Natural killer cell treated with Interleukin-12 subunit alpha and Interleukin-12 subunit beta and Interleukin-15 and Interleukin-18, amount 100 ng/mL, for 72 hours (primary cell): ENCODE measurements at places on chromosomes 6 and 20. TPM values are rescaled to one million over a fixed set of nuclear protein-coding genes. Genes with fewer than 3 reads are reported as not detected.
A peak's percentile ranks its signal among the peaks of the same experiment; 100 is the strongest.

- H3K4me3 ChIP-seq = no peak overlapping the region
- no peaks in the 10 kb centered on the region for H3K4me1 ChIP-seq
- H3K27me3 ChIP-seq = peaks cover 11% of the 10 kb centered on the region
- no peaks in the 10 kb centered on the region for H3K36me3 ChIP-seq
- no peak overlapping the region for H3K27ac ChIP-seq
Observed at GRCh38 chr20:44690781-44691423, 24.3 kb upstream of the CCN5 start.

DNA sequence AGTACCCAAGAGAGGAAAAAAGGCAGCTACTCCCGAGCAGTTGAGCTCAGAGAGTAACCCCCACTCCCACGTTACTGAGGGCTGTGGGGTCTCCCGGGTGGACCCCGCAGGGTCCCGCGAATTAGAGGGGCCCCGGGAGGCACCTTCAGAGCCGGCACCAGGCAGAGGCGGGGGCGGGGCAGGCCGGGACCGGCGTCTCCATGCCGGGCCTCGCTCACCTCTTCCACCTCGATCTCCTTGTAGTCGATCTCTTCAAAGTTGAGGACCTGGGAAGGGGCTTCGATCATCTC is 381 bp downstream of the MAP3K7 start:
- peak overlapping the region; percentile 94 for H3K4me3 ChIP-seq
- peaks cover 22% of the 10 kb centered on the region for H3K27me3 ChIP-seq
- H3K36me3 ChIP-seq = peaks cover 4% of the 10 kb centered on the region
- DNase-seq = peak; percentile 63

GRCh38 chr20:36969478-36970186 is 18.1 kb upstream of the SAMHD1 start:
- DNase-seq = no peak
- peak overlapping the region; percentile 75 for H3K27ac ChIP-seq
- no peaks in the 10 kb centered on the region for H3K36me3 ChIP-seq

DNA sequence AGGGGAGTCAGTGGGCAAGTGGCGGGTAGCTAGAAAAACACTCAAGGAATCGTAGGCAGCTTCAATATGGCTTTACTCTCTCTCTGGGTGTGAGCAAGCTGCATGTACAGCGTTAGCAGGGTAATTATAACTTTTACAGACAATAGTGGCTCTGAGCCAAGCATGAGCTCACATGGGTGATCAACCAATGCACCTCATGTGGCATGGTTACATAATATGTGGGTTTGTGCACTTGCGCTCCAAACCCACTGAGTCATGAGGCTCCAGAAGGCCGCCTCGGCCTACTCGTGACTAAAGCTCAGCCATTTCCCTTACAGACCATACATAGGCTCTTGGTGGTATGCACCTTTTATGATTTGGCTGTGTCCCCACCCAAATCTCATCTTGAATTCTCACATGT is 78.4 kb upstream of the FBXL4 start:
- peaks cover 5% of the 10 kb centered on the region for H3K36me3 ChIP-seq
- H3K27me3 ChIP-seq = no peaks in the 10 kb centered on the region
- no peak overlapping the region for H3K4me3 ChIP-seq
- no peak overlapping the region for H3K27ac ChIP-seq
- DNase-seq = no peak

- no peak for DNase-seq
- no peak overlapping the region for H3K4me3 ChIP-seq
- no peak overlapping the region for H3K27ac ChIP-seq
Observed at GRCh38 chr20:20060234-20060998, 8.1 kb downstream of the CFAP61 start.

GRCh38 chr6:120908767-120909166 is 425.5 kb downstream of the TBC1D32 start:
- H3K27ac ChIP-seq = no peak overlapping the region
- H3K27me3 ChIP-seq = no peaks in the 10 kb centered on the region
- DNase-seq = no peak
- no peaks in the 10 kb centered on the region for H3K4me1 ChIP-seq
- H3K36me3 ChIP-seq = no peaks in the 10 kb centered on the region

DNA sequence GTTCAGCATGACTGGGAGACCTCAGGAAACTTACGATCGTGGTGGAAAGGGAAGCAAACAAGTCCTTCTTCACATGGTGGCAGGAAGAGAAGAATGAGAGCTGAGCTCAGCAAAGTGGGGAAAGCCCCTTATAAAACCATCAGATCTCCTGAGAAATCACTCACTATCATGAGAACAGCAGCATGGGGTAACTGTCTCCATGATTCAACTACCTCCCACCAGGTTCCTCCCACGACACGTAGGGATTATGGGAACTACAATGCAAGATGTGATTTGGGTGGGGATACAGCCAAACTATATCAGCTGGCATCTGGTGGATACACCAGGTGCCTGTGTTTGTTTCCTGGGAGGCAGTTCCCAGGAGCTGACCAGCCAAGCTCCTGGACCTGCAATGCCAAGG is 4.9 kb downstream of the DDO start:
- no peaks in the 10 kb centered on the region for H3K36me3 ChIP-seq
- peaks cover 15% of the 10 kb centered on the region for H3K4me1 ChIP-seq
- no peak overlapping the region for H3K4me3 ChIP-seq
- no peak for DNase-seq
- no peaks in the 10 kb centered on the region for H3K27me3 ChIP-seq

- H3K36me3 ChIP-seq = no peaks in the 10 kb centered on the region
- DNase-seq = no peak
- no peak overlapping the region for H3K4me3 ChIP-seq
- H3K4me1 ChIP-seq = no peaks in the 10 kb centered on the region
- no peak overlapping the region for H3K27ac ChIP-seq
Observed at GRCh38 chr6:83696674-83697073, 12.2 kb downstream of the SNAP91 start.

GRCh38 chr6:19986691-19987438 is 149.7 kb downstream of the ID4 start:
- peaks cover 49% of the 10 kb centered on the region for H3K27me3 ChIP-seq
- no peaks in the 10 kb centered on the region for H3K4me1 ChIP-seq
- no peak overlapping the region for H3K4me3 ChIP-seq
- no peaks in the 10 kb centered on the region for H3K36me3 ChIP-seq

DNA sequence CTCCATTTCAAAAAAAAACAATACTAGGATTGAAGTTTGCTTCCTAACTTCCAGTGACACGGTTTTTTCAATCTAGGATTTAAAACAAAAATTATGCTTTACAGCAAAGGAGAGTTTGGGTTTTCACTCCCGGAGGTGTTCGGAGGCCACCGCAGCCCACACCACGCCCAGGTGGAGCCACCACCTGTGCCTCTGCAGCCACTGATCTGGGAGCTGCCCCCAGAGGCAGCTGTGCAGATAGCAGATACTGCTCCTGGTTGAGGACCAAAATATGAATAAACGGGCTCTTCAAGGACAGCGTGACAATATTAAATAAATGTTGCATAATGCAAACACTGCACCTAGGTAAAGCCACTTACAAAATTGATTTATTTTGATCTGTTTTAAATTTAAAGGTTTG is 30.2 kb downstream of the DLL1 start:
- peak; percentile 23 for DNase-seq
- no peaks in the 10 kb centered on the region for H3K36me3 ChIP-seq
- H3K27me3 ChIP-seq = peaks cover 42% of the 10 kb centered on the region
- no peak overlapping the region for H3K4me3 ChIP-seq

- no peak for DNase-seq
- H3K27me3 ChIP-seq = no peaks in the 10 kb centered on the region
- no peak overlapping the region for H3K27ac ChIP-seq
- peaks cover 40% of the 10 kb centered on the region for H3K36me3 ChIP-seq
Observed at GRCh38 chr20:37790900-37791299, 97.1 kb downstream of the CTNNBL1 start.

The ADGRB3 gene
- not detected for total RNA-seq

The IP6K3 gene
- not detected for total RNA-seq

The F13A1 gene
- total RNA-seq = not detected

The FKBP1C gene
- total RNA-seq = 1.9 TPM

The NKAIN2 gene
- total RNA-seq = not detected

The KLHDC3 gene
- total RNA-seq = 60.8 TPM

The SLC4A11 gene
- 1.9 TPM for total RNA-seq

The NCOA5 gene
- total RNA-seq = 34.2 TPM

The SMPDL3A gene
- 8.1 TPM for total RNA-seq

The XRN2 gene
- total RNA-seq = 62.1 TPM
